Activated CD4-positive, alpha-beta T cell treated with anti-CD3 and anti-CD28 coated beads for 24 hours (primary cell): ENCODE measurements at places on chromosomes 7 and 10.

DNA sequence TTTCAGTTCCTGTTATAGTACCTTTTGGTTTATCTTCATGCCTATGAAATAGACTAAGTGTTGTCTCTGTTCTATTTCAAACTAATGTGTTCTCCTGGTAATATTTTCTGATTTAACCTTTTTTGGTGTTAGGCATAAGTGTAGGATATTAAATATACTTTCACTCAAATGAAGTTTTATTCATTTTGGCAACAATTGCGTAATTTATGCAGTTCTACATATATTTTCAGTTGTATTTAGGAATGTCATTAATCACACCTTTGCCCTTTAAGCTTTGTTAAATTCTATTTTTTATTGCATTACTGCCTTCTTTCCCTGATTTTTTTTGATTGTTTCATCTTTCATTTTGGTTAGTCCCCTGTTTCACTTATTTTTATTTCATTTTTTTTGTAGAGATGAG, 47.3 kb downstream of the RSBN1L start:
- DNase-seq, result no peak

DNA sequence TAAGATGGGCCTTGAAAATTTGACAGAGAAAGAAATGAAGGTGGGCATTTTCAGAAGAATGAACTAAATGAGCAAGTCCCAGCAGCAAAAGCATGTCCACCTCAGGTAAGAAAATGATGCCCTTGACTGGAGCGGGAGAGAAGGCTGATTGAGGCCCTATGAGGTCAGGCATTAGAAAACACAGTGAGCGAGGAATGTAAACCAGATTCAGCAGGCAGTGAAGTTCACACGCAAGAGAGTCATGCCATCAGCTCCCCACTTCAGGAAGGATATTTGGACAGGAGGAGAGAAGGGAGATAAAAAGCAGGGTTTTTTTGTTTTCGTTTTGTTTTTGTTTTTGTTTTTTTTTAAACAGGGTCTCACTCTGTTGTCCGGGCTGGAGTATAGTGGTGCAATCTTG, 166.4 kb downstream of the PPP1R17 start:
- DNase-seq, result no peak

- no peak for DNase-seq
Observed at GRCh38 chr7:90485734-90486316, 16.4 kb downstream of the PTTG1IP2 start.

GRCh38 chr10:83764666-83765065, 374.6 kb upstream of the GHITM start:
- DNase-seq, result no peak

DNA sequence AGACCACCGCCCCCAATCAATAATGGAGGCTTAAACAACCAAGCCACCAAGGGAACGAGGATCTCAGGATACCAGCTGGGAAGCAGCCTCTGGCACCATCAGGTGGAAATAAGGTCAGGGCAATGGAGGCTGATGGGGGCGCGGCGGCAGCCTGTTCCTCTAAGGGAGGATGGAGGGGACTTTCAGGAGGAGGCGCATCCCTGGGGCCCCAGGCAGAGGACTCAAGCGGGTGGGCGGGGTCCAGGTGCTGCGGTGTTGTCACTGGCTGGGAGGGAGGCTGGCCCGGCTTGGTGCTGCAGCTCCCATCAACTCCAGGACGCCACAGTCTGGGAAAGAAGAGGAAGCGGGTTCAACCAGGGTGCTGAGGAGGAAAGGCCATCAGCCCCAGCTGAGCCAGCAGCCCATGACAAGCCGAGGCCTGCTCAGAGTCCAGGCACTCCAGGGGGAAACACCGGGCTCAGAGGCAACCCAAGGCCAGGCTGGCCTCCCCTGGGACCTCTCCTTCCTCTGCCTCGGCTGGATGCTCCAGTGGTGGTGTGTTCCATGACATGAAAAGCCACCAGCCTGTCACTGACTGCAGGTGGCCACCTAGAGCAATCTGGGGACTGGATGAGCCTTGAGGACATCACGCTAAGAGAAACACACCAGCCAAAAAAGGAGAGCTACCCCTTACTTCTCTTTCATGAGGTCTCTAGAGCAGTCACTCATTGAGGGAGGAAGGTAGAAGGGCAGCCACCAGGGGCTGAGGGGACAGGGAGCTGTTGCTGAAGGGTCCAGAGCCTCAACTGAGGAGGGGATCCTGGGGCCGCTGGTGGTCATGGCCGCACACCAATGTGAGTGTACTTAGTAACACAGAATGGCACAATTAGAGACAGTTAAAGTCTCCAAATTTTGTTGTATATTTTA, 4.6 kb downstream of the GIGYF1 start:
- DNase-seq, result no peak

DNA sequence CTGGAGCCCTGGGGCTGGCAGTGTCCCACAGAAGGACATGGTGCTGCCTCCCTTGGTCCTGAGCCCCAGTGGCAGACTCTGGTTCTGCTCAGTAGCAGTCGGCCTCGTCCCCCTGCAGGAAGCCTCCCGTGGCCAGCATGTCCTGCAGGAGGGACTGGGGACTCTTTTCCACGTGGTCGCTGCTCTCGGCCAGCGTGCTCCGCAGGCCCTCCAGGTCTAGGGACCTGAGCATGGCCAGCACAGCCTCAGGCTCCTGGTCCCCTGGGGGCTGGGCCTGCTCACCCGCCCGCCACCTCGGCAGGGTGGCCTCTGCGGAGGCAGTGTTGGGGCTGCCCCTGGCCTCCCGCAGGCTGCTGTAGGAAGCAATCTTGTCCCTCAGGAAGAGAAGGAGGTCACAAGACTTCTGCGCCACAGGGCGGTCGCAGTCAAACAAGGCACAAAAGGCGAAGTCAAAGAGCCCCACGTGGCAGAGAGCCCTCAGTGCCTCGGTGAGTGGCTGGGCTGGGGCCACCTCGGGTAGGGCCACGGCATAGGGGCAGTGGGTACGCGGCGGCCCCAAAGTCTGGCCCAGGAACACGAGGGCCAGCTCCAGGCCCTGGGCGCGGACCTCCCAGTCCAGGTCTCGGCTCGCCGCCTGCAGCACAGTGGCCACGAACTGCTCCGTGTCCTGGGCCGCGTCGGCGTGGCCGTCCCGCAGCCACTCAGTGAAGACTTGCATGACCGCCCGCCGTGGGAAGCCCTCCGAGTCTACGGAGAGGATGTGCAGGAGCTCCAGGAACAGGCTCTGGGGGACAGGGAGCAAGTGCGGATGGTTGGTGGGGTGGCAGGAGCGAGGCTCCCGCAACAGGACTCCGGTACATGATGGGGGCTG, 17.1 kb downstream of the BRAT1 start:
- no peak for DNase-seq

DNA sequence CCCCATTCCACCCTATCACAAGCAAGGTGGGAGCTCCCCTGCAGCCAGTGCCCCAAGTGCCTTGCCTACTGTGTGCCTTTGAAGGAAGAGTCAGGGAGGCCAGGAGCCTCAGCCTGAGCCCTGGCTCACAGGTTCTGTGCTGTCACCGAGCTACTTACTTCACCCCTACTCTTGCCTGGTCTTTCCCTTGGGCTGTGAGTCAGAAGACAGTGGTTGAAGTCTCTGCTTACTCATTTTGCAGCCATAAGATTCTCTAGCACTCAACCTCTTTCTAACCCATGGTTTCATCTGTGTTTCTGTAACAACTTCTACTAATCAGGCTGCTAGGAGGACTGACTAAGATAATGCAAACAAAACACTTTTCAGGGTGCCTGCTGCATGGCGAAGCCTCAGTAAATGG, 114.5 kb downstream of the PLCE1 start:
- DNase-seq, result no peak

- no peak for DNase-seq
Observed at GRCh38 chr7:41187322-41187721, 515.6 kb downstream of the INHBA start.

- DNase-seq, result no peak
Observed at GRCh38 chr10:22899307-22899706, 28.5 kb upstream of the ARMC3 start.
